ENCODE measurements at places on chromosomes 5 and 9.

- no peak for DNase-seq
These were observed 42.9 kb downstream of the ITGA1 start for GRCh38 chr5:52830650-52831049.

DNA sequence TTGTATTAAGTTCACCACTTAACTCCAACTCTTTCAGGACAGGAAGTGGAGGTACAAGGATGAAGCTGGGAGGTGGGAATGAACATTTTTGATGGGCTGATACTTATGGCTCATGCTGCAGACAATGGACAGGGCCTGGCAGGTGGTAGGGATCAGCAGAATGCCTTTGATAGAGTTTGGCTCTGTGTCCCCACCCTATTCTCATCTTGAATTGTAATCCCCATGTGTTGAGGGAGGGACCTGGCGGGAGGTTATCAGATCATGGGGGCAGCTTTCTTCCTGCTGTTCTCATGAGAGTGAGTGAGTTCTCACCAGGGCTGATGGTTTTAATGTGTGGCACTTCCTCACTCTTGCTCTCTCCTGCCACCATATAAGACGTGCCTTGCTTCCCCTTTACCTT, 87.3 kb upstream of the PRLR start:
- no peak for DNase-seq

DNA sequence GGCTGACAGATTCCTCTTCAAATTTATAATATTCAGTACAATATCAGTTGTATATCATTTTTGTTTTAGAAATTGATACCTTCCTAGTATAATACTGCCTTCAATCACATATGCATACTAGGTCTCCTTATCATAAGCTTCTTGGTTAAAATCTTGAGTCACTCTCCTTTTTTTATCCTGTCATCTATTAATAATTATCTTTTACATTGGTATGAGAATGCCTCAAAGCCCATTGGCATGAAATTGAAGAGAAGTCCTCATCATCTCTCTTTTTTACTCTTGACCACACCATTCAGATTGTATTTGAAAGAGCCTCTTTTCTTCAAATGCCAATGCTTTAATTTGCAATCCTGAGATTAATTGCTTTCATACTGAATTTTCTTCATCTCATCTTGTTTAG, 810.3 kb downstream of the BRINP1 start:
- no peak for DNase-seq

GRCh38 chr9:126690431-126691051, 76.8 kb downstream of the LMX1B start:
- peak; percentile 9 for DNase-seq

- no peak for DNase-seq
These were observed 16.6 kb upstream of the UNC5A start for GRCh38 chr5:176793736-176794135.

DNA sequence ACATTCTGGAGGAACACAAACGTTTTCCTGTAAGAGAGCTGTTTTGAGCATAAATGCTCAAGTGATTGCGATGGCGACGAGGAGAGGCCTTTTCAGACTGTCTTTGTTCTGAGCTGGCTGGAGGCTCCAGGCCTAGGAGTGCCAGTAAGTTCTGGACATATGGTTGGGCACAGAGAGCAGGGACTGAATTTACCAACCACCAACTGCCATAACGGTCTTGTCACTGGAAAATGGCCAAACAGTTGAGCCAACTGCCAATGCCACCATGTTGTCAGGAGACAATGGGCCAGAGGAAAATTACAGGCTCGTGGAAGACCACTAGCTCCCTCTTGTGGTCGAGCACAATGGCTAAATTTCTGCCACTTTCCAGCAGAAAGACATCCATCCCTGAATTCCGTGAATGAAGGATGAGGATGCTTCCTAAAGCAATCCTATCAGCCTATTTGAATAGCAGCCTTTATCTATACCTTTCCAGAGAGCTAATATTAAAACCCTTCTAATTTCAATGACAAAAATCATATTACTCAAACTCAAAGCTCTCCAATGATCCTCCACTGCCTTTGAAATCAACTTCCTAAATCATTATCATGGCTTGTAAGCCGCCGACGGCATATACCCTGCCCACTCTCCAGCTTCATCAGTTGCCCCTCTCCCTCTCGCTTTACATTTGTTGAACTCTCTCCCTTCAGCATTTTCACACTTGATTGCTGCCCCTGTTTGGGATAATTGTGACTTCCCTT, 66.9 kb upstream of the GLIS3 start:
- peak; percentile 61 for DNase-seq

- no peak for DNase-seq
These were observed 120.2 kb downstream of the EGFLAM start for GRCh38 chr5:38378579-38378978.

DNA sequence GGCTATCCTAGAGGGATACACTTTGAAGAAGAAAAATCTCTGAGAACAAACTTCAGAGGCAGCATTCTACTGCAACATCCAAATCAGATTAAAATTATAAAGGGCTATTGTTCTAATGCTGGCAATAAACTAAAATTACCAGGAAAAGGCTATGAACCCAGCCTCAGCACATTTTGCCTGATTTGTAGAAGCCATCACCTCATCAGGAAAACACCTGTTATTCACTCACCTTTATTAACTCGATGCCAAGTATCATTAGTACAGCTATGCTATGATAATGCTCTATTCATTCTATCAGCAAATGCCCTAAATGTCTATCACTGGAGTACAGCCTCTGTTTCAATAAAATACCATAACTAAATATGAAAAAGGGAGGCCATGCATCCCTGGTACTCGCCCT, 510.2 kb downstream of the RASEF start:
- no peak for DNase-seq

DNA sequence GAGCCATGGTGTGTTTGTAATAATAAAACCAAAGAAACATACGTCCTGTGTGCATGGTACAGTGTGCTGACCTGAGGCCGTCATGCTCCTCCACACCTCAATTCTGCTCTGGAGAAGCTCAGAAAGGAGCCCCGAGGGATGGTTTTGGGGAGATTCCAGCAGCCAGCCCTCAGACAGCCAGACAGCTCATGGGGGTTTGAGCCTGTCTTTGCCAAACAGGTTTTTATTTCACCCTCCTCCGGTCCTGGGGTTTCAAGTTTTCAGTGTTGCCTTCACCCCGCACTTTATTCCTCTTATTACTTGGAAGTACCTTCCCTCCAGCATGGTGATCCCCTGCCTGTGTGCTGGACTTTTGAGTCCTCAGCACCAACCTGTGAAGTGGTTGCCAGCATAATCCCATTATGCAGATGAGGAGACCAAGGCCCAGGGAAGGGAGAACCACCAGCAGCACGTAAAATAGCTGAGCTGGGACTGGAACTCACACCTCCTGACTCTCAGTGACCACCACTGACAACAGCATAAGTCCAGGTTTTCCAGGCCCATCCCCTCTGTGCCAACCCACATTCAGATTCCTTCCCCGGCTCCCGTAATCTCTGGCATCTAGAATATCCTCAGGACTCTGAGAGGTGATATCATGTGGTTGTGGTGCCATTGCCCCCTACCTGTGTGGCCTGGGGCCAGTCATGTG, 35.1 kb downstream of the TGFBI start:
- no peak for DNase-seq

DNA sequence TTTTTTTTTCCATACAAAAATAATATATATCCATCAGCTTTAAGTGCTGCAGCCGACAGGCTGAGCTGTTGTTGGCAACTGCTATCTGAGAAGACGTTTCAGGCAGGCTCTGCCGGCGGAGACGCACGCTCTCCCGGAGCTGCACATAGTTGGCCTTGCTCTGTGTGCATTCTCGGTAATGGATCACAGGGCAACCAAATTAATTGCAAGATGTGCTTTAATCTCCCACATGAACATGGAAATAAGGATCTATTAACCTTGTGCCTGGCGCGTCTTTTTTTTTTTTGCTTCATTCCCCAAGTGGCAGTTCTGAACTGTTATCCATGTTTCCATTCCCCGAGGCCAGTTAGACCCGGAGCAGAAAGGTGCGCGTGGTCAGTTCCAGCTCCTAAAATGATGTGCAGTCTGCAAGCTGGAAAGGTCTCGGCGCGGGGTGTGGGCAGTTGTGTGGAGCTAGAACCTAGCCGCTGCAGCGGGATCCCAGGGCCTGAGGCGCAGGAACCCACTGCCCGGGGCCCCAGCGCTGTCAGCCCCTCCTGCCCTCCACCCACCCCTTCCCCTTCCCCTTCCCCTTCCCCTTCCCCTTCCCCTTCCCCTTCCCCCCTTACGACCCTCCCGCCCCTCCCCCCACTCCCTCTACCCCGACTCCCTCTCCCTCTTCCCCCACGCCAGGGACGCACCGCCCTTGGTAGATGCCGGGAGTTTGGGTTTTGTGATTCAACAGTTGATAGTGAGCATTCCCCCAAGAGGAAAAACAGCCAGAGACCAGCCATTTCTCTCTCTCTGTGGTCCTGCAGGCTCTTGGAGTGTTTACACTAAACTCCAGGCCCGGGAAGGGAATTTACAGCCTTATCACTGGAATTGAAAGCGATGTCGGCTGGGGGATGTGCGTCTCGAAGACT, 137.8 kb downstream of the CEP120 start:
- no peak for DNase-seq

GRCh38 chr5:4570047-4570995, 569.8 kb upstream of the ADAMTS16 start:
- no peak for DNase-seq

DNA sequence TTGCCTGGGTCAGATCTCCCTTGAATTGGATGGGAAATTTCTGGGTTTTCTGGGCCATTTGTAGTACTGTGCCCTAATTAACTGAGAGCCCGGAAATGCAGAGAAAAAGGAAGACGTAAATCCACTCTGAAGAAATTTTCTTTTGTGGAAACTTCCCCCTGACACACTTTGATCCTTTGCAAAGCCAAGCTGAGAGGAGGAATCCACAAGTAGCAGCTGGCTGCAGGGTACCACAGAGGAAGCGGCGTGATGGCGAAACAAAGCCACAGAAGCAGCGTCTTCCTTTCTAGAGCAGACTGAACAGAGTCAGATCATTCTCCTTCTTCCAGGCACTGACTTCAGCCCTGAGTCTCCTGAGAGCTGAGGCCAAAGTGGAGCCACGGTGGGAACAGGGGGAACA, 47.1 kb upstream of the ZNF354A start:
- no peak for DNase-seq

- peak; percentile 52 for DNase-seq
These were observed 1.1 kb downstream of the SLC27A4 start for GRCh38 chr9:128341435-128341849.

- no peak for DNase-seq
These were observed 44.0 kb downstream of the NFIB start for GRCh38 chr9:14269916-14270315.

- DNase-seq = no peak
These were observed 175.7 kb upstream of the SLC12A2 start for GRCh38 chr5:127907907-127908306.

GRCh38 chr5:1792842-1793266, 6.8 kb downstream of the MRPL36 start:
- DNase-seq = no peak

GRCh38 chr9:14563902-14564624, 129.2 kb downstream of the ZDHHC21 start:
- DNase-seq = no peak

DNA sequence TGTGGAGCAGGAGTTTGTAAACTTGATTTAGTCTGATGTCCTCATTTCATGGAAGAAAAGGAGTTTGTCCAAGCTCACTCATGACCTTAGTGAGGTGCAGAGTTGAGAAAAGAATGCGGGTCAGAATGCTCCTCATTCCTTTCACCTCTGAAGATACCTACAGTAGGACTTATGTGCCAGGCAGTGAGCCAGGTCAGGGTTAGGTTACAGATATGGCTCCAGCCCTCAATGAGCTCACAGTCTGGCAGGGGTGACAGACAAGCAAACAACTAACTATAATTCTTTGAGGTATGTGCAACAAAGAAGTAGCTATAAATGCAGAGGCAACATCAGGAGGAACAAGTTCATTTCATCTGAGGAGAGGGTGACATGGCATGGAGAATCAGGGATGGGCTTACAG, 102.5 kb downstream of the SPATA31D1 start:
- no peak for DNase-seq

DNA sequence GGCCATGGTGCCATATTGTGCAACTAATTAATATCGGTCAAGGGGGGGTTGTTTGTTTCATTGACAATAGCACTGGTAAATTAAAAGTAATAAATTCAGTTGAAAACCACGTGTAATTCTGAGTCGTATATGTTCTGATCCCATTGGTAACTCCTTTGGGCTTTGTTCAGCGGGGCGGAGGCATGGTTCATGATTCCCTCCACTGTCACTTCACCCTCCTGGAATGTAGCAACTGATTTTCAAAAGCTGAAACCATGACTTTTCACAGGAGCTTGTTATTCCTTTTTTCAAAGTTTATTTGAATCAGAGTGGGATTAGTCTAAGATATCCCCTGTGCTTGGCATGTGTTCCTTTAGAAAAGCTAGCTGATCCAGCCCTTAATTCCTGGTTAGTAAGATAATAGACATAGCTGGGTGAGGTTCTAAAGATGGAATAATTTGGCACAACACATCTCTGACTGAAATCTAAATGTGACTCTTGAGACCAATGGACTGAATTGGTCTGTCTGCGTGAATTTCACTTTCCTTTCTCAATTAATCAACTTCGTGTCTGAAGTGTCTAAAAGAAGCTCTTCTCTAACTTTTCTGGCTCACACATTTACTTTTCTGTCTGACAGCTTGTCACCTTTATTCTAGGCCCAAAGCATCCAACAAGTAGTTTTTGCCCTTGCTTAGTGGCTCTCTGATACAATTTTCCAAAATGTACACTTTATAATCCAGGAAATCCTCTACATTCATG, 185.7 kb upstream of the VCAN start:
- DNase-seq = no peak

GRCh38 chr9:99026956-99027298, 78.0 kb upstream of the TGFBR1 start:
- no peak for DNase-seq

- DNase-seq = no peak
These were observed 157.0 kb downstream of the RGS3 start for GRCh38 chr9:113620377-113621161.

DNA sequence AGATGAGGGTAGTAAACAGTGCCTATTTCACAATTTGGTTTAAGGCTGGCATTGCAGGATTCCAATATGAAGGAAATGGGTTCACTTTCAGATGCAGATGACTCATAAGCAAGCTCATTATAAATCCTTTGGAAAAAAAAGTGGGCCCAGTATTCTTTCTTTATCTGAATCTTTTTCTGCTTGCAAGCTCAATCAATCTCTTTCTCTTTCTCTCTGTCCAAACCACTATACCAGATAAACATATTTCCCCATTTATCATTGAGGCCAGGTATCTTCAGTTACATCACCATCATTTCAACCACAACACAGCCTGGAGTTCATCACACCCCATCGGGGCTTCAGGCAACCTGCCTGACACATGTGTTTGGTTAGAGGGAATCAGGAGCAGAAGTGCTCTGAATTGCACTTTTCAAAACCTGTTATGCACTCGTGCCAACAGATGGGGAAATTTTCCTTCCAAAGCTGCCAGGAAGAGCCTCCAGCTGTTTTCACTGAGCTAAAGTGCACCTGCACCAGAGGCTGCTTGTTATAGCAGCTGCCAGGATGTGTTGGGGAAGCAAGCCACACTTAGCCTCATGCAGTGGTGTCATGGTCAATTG, 30.0 kb upstream of the MAMDC2 start:
- DNase-seq = no peak

- no peak for DNase-seq
These were observed 14.5 kb upstream of the RARS1 start for GRCh38 chr5:168471785-168472184.
